ENCODE measurements at places on chromosomes 13 and 19.

DNA sequence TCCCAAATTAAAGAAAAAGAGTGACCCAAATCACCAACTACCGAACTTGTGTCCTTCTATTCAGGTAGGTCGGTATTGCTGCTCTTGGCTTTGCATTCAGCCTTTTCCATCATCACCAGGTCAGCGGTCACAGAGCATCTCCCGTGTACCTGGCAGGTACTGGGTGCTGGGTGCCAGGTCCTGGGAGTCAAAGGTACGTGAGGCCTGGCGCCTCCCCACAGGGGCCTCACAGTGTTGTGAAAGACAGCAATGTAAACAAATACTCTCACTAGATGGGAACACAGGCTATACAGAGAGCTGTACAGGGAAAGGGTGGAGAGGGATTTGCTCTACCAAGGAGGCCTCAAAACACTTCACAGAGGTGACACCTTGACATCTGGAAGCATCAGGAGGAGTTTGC lies 86.7 kb downstream of the ZIC5 start:
- DNase-seq, result no peak

GRCh38 chr13:37870895-37871550 lies 1.5 kb upstream of the TRPC4 start:
- no peak for DNase-seq

GRCh38 chr19:46406976-46407375 lies 6.4 kb downstream of the CCDC8 start:
- DNase-seq, result no peak

DNA sequence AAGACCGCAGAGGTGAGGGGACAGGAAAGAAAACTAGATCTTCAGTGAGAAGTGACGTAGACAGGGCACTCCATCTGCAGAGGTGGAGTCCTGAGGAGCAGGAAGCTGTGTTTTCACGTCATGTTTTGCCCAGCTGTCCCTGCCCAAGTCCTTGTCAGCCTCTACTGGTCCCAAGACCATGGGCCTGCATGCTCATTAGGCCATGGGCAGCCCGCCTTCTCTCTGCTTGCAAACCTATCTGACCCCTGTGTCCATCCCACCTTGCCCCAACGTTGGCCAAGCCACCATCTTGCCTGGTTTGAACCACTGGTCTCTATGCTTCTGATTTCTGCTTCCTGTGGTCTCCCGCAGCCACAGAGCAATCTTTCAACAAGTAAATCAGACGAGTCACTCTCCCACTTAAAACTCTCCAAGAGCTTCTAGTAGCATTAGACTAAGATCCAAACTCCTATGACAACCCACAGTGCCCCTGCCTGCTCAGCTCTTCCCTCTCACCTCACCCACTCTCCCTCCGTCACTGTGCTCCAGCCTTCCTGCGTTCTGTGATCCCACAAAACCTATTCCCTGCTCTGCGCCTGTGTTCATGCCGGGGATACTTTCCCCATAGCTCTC lies 18.6 kb upstream of the CCNE1 start:
- no peak for DNase-seq

GRCh38 chr19:29467824-29468401 lies 57.9 kb upstream of the VSTM2B start:
- DNase-seq, result peak; percentile 1

DNA sequence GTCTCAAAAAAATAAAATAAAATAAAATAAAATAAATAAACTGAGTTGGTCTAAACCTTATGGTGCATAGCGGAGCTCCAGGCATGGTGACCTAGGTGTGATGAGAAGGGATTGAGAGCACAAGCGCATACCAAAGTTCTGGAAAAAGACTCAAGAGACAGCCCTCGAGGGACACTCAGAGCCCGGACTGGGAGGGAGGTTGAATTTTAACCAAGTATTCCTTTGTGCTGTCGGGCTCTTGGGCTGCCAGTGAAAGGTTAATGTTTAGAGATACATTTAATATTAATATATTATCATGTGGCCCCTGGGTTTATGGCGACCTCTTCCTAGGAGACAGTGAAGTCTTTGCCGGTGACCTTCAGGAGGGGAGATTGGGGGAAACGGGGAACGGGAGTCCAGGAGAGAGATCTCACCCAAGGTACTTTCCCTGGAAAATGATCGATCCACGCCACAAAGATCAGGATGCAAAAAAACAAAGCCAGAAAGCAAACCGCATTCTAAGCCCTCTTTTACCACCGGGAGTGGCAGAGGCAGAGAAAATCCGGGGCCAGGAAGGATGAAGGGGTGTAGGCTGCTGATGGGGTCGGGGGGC lies 1.6 kb downstream of the FUT6 start:
- no peak for DNase-seq

DNA sequence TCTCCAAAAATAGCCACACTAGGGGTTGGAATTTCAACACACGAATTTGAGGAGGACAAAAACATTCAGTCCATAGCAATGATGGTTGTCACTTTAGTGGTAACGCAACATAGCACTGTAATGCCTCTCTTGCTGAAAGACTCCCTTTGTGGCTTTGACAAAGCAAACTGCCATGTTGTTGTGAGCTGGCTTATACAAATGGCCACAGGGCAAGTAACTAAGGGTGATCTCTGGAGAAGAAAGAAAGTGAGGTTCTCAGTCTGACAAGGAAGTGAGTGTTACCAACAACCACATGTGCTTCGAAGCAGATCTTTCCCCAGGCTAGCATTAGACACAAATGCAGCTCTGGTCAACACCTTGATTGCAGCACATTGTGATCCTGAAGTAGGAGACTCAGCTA lies 79.1 kb upstream of the PCDH17 start:
- no peak for DNase-seq

DNA sequence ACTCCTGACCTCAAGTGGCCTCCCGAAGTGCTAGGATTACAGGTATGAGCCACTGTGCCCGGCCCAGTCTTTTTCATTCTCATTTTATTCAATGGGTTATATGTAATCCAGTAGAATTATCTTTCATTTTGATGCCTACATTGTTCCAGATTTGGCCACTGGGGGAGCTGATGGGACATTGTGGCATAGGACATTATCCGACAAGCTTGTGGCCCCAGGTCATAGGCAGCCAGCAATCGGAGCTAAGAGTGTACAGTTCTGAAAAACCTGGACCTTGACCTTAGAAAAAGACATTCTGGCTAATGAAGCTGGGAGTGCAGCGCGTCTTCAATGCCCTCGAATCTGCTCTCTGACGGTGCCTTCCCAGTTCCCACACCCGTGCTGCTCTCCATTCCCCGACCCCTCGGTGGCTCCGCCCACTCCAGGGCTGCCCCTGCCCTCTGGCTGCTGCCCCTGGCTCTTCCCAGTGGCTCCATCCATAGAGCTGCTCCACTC lies 108.7 kb downstream of the TEX29 start:
- DNase-seq, result peak; percentile 38

- no peak for DNase-seq
Measured at GRCh38 chr13:51235756-51236490, 13.7 kb downstream of the FAM124A start.

DNA sequence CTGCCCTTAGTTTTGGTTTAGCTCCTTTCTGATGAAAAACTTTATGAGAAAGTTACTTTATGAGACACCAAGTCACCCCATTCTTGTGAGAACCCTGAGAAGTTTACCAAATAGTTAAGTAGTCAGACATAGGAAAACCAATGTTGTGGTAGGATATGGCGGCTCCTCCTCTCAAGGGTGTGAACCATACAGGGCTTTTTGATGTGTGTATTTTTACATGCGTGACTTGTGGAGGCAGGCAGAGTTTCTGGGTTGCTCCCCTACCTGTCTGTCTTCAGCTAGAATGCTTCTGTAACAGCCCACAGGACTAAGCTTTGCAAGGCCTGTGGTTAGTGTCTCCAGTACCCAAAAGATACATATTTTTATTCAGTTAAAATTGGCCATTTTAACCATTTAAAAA lies 18.3 kb downstream of the UBAC2 start:
- no peak for DNase-seq

GRCh38 chr13:42334329-42334706 lies 62.4 kb downstream of the AKAP11 start:
- DNase-seq, result no peak

DNA sequence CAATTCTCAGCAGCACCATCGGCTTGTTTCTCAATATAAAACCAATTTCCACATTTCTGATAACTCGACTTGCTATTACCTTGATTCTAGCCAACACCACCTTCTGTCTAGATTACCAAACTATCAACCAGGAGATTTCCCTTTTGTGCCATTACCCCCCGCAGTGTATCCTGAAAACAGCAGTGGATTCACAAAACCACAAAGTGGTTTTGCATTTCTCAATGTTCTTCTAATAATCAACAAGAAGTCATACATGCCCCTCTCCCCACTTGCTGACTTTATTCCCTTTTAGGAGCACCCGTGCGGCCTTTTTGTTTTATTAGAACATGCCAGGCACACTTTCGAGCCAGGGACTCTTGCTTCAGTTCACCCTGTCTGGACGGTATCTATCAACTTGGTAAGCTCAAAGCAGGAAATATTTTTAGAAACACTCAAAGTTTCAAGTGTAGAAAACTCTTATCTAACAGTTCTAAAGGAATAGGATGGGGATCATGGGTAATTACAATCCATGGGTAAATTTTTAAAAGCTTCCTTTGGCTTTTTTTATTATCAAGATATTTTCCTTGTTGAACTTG lies 967.4 kb downstream of the EFNB2 start:
- no peak for DNase-seq

DNA sequence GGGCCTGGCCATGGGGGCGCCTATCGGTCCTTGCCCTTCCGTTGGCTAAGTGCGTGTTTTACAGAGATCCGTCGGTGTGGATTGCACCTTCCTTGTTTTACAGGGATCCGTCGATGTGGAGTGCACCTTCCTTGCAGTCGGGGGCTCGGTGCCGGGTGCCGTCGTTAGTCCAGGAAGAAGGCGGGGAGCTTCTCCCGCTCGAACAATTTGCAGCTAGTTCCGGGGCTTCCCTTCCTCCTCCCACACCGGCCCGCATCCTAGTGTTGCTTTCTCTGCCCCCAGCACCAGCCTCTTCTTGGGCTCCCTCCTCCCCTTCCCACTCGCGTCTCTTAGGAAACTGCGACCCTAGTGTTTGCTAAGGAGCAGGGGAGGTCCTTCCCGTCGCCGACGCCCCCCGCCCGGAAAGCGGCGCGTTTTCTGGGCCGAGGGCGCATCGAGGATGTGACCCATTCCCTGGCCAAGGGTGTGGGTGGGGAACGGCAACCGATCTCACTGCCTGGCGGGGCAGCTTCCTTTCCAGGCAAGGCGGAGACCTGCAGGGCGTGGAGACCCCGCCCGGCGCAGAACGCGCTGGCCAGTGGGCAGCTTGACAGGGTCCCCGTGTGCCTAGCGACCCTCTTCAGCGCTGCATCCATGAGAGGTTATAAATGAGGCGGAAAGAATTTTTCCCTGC lies 75.7 kb upstream of the ZNF91 start:
- DNase-seq, result no peak

DNA sequence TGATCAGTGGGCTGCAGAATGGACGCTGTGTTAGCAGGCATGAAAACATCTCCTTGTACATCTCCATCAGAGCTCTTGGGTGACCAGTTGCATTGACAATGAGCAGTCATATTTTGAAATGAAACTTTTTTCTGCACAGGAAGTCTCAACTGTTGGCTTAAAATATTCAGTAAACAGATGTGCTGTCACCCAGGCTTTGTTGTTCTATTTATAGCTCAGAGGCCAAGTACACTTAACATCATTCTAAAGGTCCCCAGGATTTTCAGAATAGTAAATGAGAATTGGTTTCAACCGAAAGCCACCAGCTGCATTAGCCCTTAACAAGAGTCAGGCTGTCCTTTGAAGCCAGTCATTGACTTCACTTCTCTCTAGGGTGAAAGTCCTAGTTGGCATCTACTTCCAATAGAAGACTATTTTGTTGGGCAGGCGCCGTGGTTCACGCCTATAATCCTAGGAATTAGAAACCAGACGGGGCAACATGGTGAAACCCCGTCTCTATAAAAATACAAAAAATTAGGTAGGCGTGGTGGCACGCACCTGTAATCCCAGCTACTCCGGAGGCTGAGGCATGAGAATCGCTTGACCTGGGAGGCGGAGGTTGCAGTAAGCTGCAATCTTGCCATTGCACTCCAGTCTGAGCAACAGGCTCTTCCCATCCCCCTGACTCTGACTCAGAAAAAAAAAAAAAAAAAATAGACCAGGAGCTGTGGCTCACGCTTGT lies 7.9 kb upstream of the PDE4A start:
- DNase-seq, result peak; percentile 30

DNA sequence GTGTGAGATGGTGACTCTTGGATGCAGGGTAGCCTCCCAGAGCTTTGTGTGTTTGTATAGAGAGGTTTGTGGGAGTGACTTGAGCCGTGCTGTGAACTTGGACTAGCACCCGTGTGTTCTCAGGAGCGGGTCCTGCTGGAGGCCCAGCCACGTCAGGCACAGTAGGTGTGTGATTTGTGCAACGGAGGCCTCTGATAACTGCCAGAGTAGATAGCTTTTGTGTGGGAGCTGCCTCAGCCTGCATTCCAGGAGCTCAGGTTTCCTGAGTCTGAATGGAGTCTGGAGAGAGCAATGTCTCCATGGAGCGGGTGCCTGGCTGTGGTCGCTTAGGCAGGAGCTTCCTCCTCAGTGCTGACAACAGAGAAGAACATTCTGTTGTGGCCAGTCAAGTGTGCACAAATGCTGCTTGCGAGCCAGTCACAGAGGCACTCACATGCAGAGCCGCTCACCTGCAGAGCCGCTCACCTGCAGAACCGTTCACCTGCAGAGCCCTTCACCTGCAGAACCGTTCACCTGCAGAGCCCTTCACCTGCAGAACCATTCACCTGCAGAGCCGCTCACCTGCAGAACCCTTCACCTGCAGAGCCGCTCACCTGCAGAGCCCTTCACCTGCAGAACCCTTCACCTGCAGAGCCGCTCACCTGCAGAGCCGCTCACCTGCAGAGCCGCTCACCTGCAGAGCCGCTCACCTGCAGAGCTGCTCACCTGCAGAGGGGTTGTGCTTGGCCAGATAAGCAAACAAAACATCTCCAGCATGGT lies 32.6 kb downstream of the TFDP1 start:
- DNase-seq, result peak; percentile 42

Data from Kasumi-1 (cell line).